T-helper 17 cell (primary cell): ENCODE measurements at places on chromosomes 2 and 18.

DNA sequence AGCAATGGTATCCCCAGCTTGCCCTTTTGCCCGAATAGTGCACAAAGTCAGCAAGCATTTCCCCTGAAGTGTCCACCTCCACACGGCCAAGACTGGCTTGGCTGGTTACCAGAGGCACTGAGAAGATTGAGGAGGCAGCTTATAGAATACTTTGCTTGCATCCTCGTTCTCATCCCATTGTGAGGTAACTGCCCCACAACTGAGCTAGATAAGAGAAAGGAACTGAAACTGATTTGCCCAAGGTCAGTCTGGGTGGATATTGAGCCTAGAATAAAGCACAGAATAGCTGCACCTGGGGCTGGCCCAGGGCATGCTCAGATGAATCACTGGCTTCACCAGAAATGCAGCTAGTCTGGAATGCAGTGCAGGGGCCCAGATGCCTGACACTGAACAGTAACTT is 32.7 kb upstream of the MAP4K3 start:
- DNase-seq, result no peak

DNA sequence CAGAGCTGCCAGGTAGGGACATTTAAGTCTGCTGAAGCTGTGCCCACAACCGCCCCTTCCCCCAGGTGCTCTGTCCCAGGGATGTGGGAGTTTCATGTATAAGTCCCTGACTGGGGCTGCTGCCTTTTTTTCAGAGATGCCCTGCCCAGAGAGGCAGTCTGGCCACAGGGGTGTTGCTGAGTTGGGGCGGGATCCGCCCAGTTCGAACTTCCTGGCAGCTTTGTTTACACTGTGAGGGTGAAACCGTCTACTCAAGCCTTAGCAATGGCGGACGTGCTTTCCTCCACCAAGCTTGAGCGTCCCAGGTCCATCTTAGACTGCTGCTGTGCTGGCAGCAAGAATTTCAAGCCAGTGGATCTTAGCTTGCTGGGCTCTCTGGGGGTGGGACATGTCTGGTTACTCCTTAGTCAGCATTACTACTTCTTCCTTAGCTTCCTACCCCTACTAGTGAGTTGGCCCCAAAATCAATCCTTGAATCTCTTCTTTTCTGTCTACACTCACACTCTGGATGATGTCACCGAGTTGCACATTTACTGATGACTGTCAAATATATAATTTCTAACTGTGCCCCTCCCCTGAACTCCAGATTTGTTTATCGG is 31.8 kb upstream of the FSHR start:
- DNase-seq, result no peak

- no peak for DNase-seq
Observed at GRCh38 chr2:241300000-241300399, 15.5 kb downstream of the HDLBP start.

DNA sequence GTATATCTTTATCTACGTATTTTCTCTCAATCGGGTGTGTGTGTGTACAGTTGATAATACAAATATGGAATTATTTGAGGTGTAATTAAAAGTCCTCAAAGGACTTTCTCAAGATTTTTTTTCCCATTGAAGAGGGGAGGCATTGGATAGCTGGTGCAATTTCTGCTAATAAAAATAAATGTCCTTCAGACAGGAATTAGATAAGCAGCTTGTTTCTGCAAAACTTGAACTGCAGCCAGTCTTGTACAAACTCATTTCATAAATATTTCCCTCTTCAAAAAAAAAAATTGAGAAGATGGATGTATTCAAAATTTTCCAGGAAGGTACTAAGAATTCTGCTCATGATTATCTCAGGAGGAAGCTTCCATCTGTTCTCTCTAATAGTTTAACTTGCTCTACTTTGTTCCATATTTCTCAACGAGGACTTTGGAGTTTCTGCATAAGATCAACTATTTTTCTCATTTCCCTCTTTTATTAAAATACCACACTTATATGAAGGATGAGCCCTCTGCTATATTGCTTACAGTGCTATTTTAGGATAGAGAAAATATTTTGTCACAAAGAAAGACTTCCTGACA is 33.0 kb upstream of the GLS start:
- no peak for DNase-seq
